ENCODE measurements at places on chromosomes 4 and X.

DNA sequence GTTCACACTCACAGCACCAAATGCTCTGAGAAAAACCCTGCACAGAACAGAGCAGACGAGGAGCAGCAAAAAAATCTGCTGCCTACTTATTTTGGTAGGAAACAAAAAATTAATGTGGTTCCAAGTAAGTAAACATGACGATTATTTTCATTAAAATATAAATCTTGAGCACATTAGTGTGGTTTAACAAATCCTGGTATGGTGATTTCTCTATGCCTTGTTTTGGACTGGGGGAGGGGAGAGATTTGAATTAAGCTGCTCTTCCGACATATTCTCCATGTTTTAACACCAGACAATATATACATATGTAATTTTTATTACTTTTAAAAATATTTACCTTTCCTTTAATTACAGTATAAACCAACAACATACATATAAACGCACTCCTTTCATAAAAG, 1.8 kb downstream of the CAMK2D start:
- DNase-seq = no peak

- DNase-seq = no peak
These were observed 153.8 kb downstream of the NR3C2 start for GRCh38 chr4:148288448-148288847.

DNA sequence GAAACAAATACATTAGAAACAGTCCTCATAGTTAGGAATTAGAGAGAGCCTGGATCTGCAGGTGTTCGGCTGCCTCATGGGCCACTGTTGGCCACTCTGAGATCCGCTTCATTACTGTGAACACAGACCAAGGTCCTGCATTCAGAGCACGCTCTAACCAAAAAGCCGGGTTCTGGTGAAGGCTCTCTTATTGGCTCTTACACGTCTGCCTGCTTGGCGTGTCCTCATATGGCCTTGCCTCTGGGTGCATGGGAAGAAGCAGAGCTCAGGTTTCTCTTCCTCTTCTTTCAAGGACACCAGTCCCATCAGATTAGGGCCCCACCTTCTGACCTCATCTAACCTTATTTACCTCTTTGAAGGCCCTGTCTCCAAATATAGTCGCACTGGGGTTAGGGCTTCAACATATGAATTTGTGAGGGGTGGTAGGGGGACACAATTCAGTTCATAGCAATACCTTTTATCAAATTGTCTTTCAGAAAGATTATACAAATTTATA, 37.1 kb upstream of the ELF2 start:
- no peak for DNase-seq

GRCh38 chr4:22686141-22686540, 6.6 kb upstream of the GBA3 start:
- no peak for DNase-seq

- DNase-seq = no peak
These were observed 19.1 kb upstream of the XK start for GRCh38 chrX:37666516-37666915.

DNA sequence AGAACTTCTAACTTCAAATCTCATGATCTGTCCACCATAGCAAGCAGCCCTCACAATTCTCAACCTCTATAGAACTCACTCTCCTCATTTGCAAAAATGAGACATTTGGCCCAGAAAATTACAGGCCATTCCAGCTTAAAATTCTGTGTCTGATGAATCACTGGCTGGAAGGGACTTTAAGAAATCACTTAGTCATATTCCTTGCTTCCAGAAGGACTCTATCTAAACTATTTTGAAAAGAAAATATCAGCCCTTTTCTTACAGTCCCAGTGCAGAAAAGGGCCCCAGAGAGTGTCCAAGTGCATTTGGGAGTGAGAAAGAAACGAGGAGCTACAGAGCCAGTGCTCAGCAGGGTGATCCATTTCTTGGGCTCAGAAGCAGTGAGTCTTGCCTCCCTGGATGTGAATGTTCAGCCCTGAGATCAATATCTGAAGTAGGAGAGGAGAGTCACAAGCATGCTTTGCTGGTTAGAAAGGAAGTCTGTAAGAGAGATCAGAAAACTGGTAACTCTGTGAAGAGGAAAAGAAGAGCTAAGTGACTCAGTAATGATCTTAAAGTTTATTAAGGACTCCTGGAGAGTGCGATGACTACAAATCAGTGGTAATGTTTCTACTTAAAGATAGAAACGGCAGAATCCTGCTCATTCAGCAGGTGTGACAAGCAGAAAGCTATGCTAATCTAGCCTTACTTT, 139.8 kb downstream of the PALLD start:
- DNase-seq = no peak

GRCh38 chrX:29487714-29488113, 727.6 kb upstream of the MAGEB2 start:
- DNase-seq = no peak

GRCh38 chr4:15299627-15300026, 128.2 kb upstream of the C1QTNF7 start:
- no peak for DNase-seq

DNA sequence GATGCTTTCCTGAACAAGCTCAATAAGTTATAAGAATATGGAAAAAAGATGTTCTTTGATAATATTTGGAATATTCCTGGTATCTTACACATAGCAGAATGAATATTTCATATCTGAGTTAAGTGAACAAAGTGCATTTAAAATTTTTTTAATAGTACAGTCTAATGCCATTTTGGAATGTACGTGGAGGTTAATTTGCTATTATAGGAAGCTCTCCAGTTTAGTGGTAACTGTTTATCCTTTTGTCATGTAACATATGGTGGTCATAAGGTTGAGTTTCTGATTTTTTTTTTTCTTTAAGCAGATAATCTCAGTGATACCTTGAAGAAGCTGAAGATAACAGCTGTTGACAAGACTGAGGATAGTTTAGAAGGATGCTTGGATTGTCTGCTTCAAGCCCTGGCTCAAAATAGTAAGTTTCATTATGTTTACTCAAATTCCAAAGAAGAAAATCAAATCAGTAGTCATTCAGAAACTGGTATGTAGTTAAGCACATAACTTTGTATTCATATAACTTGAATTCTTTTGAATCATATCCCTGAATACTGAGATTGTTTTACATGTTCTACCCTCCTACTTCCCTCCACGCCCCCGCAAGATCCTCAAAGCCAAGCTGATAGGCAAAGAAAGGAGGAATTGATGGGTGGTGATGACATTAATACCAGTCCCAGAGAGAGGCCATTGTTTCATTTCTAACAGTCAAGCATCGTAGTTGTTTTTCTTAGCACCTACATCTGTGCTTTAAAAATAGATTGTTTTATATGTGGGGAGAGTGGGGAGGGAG, 32.1 kb downstream of the RAP1GDS1 start:
- DNase-seq = no peak

DNA sequence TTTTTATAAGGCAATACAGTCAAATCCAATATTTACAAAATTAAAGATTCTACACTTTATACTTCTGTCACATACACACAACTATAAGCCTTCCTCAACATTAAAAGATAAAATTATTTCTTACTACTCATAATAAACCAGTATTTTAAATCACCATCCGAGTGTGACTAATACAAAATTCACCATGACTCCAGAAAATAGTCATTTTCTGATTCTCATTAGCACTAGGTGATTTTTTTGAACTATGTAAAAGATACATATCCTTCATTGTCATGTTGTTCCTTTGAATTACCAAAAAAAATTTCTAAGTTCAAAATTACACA, 646 bp upstream of the SLC7A11 start:
- DNase-seq = no peak

GRCh38 chrX:86295293-86295692, 147.0 kb downstream of the DACH2 start:
- DNase-seq = no peak

GRCh38 chr4:52939325-52939724, 77.2 kb downstream of the RASL11B start:
- no peak for DNase-seq

DNA sequence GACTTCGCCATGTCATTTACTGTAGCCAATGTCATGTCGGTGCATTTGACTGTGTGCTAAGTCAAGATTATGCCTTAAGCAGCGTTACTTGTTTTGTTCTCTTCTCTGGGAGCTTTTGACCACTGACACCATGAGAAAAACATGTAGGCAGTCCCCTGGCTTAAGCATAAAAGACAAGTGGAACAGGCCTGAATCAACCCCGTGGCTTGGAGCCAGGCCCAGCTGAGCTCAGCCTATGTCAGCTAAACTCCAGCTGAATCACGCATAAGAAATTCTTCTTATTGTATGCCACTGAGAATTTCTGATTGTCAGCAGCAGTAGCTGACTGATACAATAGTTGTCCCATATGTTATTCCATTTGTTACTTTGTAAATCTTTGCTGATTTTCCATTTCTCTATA, 261.9 kb downstream of the CBLL2 start:
- no peak for DNase-seq

- no peak for DNase-seq
These were observed 44.8 kb upstream of the CBR4 start for GRCh38 chr4:169054879-169055278.

DNA sequence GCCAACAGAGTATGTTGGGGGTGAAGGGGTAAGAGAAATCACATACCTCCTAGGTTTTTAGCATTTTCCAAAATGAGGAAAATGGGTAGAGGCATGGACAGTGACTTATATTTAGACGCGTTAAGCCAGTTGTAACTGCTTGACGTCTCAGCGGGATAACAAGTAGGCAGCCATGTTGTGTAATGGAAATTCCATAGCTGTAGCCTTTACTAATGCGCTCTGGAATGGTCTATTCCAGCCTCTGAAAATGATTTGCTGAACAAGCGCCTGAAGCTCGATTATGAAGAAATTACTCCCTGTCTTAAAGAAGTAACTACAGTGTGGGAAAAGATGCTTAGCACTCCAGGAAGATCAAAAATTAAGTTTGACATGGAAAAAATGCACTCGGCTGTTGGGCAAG, 135.5 kb downstream of the PTTG2 start:
- no peak for DNase-seq

DNA sequence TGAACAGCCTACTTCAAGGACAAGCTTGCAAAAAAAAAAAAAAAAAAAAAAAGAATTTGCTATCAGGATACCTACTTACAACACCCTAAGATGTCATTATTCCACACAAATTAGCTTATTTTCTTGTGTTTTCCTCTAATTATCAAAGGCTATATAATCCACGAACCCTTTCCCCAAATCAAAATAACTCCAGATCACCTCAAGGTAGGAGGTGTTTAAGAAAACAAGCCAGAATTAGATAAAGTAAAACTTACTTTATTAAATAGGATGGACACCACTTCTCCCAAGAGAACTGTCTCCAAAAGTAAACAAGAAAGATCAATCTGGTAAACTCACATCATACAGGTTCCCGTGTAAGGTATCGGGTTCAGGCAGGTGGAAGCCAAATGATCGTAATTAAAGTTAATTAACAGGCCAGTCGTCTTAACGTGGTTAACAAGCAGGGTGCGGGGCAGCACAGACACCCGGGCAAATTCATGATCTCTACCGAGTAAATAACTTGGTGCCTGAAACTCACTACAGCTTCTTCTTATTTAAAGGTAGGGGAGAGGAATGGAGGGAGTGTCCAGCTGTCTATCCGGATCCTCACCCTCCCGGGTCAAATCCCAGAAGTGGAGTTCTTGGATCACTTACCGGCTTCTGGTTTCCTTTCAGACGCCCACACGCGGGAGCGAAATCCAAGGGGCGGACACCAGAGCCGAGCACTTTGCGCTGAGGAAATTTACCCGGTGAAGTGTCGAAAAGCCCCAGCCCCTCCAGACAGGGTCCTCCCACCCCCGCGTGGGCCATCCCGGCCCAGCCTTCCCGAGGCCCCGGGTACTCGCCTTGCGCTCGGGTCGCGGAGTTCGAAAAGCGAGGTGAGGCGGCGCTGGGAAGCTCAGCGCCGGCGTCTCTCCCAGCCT, 708 bp downstream of the ARAP2 start:
- DNase-seq = no peak

GRCh38 chr4:140829825-140830224, 73.6 kb upstream of the TBC1D9 start:
- no peak for DNase-seq

- DNase-seq = no peak
These were observed 95.6 kb downstream of the MAPK10 start for GRCh38 chr4:86264241-86264640.

DNA sequence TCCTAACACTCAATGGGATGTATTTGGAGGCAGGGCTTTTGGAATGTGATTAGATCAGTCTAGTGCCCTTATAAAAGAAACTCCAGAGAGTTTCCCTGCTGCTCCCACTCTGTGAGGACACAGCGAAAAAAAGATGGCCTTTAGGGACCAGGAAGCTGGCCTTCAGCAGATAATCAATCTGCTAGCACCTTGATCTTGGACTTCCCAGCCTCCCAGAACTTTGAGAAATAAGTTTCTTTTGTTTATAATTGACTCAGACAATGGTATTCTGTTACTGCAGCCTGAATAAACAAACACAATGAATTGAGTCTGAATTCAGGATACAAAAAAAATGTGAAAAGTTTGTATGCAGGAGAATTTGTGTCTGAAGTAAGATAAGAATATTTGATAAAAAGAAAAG, 842.1 kb downstream of the FSTL5 start:
- DNase-seq = no peak

DNA sequence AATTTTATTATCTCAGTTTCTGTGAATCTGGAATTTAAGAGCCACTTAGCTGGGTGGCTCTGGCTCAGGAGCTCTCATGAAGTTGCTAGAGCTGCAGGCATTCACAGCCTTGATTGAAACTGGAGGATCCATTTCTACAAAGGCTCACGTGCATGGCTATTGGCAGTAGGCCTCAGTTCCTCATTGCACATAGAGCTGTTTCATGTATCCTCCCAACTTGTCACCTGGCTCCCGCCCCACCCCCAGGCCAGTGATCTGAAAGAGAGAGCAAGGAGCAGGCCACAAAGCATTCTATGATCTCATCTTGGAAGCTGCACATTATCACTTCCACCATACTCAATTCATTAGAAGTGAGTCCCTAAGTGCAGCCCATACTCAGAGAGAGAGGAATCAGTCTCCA, 18.5 kb upstream of the AP1AR start:
- no peak for DNase-seq

DNA sequence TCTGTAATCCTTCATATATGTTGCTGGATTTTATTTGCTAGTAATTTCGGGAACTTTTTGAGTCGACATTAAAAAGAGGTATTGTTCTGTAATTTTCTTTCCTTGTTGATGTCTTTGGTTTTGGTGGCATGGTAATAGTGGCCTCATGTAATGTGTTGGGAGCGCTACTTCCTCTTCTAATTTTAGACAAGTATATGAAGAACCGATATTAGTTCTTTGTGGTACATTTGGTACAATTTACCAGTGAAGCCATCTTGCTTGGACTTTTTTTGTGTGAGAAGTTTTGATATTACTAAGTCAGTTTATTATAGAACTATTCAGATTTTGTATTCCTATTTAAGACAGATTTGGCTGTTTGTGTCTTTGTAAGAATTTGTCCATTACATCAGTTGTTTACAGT, 669.2 kb upstream of the AADAT start:
- no peak for DNase-seq

GRCh38 chr4:69591364-69591763, 48.1 kb downstream of the UGT2A2 start:
- no peak for DNase-seq

- no peak for DNase-seq
These were observed 3.0 kb upstream of the NXT2 start for GRCh38 chrX:109533631-109534030.

DNA sequence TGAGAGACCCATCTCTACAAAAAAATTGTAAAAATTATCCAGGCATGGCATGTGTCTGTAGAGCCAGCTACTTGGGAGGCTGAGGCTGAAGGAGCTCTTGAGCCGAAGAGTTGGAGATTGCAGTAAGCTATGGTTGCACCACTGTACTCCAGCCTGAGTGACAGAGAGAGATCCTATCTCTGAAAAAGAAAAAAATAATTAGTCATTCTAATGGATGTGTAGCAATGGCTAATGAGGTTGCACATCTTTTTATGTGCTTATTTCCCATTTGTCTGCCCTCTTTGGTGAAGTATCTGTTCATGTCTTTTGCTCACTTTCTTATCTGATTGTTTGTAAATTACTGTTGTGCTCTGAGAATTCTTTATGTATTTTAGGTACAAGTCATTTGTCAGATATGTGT, 19.0 kb upstream of the MAML3 start:
- DNase-seq = no peak
